ENCODE measurements at places on chromosomes 2 and 18. TPM values are rescaled to one million over a fixed set of nuclear protein-coding genes. Genes with fewer than 3 reads are reported as not detected.

Gene IL1R2
- total RNA-seq: not detected

Gene ATP8B1
- total RNA-seq: not detected

Gene CPO
- total RNA-seq: not detected

Gene RAX
- not detected for total RNA-seq

Gene TFCP2L1
- total RNA-seq: not detected

Gene SCG2
- not detected for total RNA-seq

Gene LMAN2L
- 6.3 TPM for total RNA-seq

Gene CLEC4F
- total RNA-seq: not detected

DNA sequence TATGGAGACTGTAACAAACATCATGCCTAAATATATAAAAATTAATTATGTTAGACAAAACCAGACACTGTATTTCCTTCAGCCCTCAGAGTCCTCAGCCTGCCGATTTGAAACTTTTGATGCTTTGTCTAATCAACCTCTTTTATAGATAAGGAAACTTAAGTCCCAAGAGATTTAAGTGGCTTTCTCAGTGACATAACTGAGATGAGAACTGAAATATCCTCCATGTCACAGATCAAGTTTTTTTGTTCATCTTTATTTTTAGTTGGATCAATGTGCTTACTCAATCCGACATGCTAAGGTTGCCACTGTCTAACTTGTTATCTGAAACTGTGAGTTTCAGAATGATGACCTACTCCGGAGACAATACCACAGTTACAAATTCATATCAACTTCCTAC lies 72.3 kb downstream of the BARD1 start:
- H3K27me3 ChIP-seq: no peaks in the 10 kb centered on the region
- no peak overlapping the region for H3K4me3 ChIP-seq
- no peaks in the 10 kb centered on the region for H3K4me1 ChIP-seq

DNA sequence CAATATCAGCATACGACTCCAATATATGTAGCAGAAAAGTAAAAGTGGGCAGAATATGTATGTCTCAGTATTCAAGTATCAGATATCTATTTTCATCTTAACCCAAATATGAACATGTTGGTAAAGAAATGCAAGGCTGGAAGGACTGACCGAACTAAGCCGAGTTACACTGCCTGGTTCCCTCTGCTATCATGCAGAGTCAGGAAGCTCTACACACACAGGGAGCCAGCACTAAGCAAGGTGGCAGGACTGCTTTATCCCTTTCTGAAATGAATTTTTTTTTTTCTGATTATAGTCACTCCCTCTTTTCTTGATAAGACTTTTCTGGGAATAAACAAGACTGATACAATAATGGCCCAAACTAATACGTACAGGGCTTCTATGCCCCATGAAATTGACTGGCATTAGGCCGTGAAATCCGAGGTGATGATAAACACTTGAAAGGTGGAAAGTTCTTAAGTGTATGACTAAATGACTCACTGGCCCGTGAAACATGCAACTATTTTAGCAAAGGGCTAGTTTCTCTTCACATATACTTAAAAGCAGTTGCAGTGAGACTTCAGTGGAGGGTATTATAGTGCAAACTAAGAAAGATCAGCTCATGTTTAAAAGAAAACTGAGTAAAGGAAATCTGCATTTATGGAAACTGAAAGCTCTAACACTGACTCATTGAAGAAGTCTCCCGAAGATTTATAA lies 14.9 kb downstream of the DPP4 start:
- H3K27me3 ChIP-seq: no peaks in the 10 kb centered on the region
- no peak overlapping the region for H3K4me3 ChIP-seq
- no peak overlapping the region for H3K27ac ChIP-seq
- no peaks in the 10 kb centered on the region for H3K36me3 ChIP-seq
- H3K4me1 ChIP-seq: no peaks in the 10 kb centered on the region

GRCh38 chr2:240429872-240430491 lies 5.5 kb upstream of the GPC1 start:
- no peaks in the 10 kb centered on the region for H3K27me3 ChIP-seq
- peaks cover 35% of the 10 kb centered on the region for H3K4me1 ChIP-seq
- H3K4me3 ChIP-seq: no peak overlapping the region
- no peak overlapping the region for H3K27ac ChIP-seq
- no peaks in the 10 kb centered on the region for H3K36me3 ChIP-seq
- DNase-seq: no peak

DNA sequence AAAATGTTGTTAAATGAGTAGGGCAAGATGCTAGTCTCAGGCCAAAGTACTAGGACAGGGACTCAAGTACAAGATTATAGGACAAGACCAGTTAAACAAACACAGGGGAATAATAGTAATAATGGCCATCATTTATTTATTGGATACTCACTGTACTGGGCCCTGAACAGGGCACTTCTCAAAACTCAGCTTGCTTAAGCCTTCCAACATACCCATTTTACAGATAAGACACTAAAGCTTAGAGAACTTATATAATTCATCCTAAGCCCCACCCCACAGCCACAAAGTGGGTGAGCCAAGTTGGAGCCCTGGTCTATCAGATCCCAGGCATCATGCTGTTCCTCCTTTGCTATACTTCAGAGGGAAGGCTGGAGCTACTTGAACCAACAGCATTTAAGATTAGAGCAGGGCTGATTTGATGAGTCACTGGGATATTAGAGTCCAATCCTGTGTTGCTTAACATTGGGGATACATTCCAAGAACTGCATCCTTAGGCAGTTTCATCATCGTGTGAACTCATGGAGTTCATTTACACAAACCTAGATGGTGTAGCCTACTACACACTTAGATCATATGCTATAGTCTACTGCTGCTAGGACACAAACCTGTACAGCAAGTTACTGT lies 153.6 kb downstream of the MTCL1 start:
- 0 out of 2 replicates have a peak, but pooled peaks cover 3% of the 10 kb centered on the region for H3K27me3 ChIP-seq
- no peaks in the 10 kb centered on the region for H3K4me1 ChIP-seq
- H3K27ac ChIP-seq: no peak overlapping the region
- no peak overlapping the region for H3K4me3 ChIP-seq

- H3K27me3 ChIP-seq: no peaks in the 10 kb centered on the region
- H3K4me3 ChIP-seq: no peak overlapping the region
- no peak for DNase-seq
- H3K4me1 ChIP-seq: no peaks in the 10 kb centered on the region
Measured at GRCh38 chr18:10113121-10114022, 199.6 kb downstream of the VAPA start.

GRCh38 chr2:20990442-20991430 lies 53.1 kb downstream of the APOB start:
- H3K36me3 ChIP-seq: no peaks in the 10 kb centered on the region
- no peak for DNase-seq
- no peak overlapping the region for H3K4me3 ChIP-seq
- no peak overlapping the region for H3K27ac ChIP-seq
- H3K4me1 ChIP-seq: no peaks in the 10 kb centered on the region
- no peaks in the 10 kb centered on the region for H3K27me3 ChIP-seq

DNA sequence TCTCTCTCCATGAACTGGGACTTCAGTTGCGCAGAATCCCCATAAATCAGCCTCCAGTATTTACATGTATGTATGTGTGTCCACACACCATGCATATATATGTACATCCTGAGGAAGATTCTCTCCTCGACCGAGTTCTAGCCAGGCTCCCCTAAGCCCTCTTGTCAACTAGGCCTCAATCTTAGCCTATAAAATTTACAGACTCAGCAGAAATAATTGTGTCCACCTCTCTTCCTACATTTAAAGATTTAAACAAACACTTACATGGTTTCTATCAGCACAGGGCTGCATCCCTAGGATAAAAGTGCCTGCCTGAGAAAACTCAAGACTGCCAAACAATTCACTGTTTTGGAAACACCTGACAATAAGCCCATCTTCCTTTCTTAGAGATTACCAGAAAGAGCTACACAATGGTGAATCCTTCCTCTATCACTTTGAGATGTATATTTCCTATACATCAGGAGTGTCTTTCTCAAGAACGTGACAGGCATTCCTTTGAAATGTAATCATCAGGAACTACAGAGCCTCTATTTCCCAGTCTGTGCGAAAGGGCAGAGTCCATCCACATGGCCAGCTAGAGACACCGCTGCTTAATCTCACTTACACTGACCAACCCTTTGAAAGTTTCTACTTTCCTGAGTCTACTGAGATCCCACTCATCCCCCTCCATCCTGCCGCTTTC lies 39.5 kb downstream of the ZNF519 start:
- no peak overlapping the region for H3K4me3 ChIP-seq
- H3K36me3 ChIP-seq: no peaks in the 10 kb centered on the region
- H3K27me3 ChIP-seq: no peaks in the 10 kb centered on the region

- DNase-seq: no peak
- no peak overlapping the region for H3K4me3 ChIP-seq
- no peaks in the 10 kb centered on the region for H3K36me3 ChIP-seq
- peaks cover 17% of the 10 kb centered on the region for H3K4me1 ChIP-seq
- H3K27me3 ChIP-seq: no peaks in the 10 kb centered on the region
Measured at GRCh38 chr18:48842259-48843061, 108.3 kb downstream of the SMAD7 start.

GRCh38 chr18:23274638-23275482 lies 139.6 kb downstream of the CABLES1 start:
- H3K27me3 ChIP-seq: no peaks in the 10 kb centered on the region
- DNase-seq: no peak
- H3K27ac ChIP-seq: no peak overlapping the region
- H3K4me3 ChIP-seq: no peak overlapping the region
- H3K36me3 ChIP-seq: no peaks in the 10 kb centered on the region
- H3K4me1 ChIP-seq: peaks cover 6% of the 10 kb centered on the region

- no peaks in the 10 kb centered on the region for H3K27me3 ChIP-seq
- no peak overlapping the region for H3K4me3 ChIP-seq
Measured at GRCh38 chr2:10646153-10646552, 43.6 kb downstream of the NOL10 start.

- H3K4me1 ChIP-seq: peaks cover 9% of the 10 kb centered on the region
- H3K36me3 ChIP-seq: no peaks in the 10 kb centered on the region
- DNase-seq: no peak
- no peaks in the 10 kb centered on the region for H3K27me3 ChIP-seq
- H3K27ac ChIP-seq: no peak overlapping the region
- H3K4me3 ChIP-seq: no peak overlapping the region
Measured at GRCh38 chr2:100197631-100198153, 55.3 kb upstream of the AFF3 start.

DNA sequence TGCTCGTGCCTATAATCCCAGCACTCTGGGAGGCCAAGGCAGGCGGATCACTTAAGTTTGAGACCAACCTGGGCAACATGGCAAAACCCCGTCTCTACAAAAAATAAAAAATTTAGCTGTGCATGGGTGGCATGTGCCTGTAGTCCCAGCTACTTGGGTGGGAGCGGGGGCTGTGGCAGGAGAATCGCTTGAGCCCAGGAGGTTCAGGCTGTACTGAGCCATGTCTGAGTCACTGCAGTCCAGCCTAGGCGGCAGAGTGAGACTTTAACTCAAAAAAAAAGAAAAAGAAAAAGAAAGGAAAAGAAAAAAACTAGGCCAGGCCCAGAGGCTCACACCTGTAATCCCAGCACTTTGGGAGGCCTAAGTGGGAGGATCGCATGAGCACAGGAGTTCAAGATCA lies 30.8 kb downstream of the TWSG1 start:
- peaks cover 11% of the 10 kb centered on the region for H3K4me1 ChIP-seq
- H3K36me3 ChIP-seq: peaks cover 15% of the 10 kb centered on the region
- no peak overlapping the region for H3K4me3 ChIP-seq
- DNase-seq: no peak

GRCh38 chr2:98091738-98092137 lies 4.8 kb downstream of the VWA3B start:
- no peaks in the 10 kb centered on the region for H3K27me3 ChIP-seq
- no peak for DNase-seq
- no peak overlapping the region for H3K4me3 ChIP-seq
- no peaks in the 10 kb centered on the region for H3K36me3 ChIP-seq

- no peak overlapping the region for H3K4me3 ChIP-seq
- H3K36me3 ChIP-seq: no peaks in the 10 kb centered on the region
- no peaks in the 10 kb centered on the region for H3K4me1 ChIP-seq
- H3K27ac ChIP-seq: no peak overlapping the region
Measured at GRCh38 chr2:40352041-40352702, 99.7 kb downstream of the SLC8A1 start.

DNA sequence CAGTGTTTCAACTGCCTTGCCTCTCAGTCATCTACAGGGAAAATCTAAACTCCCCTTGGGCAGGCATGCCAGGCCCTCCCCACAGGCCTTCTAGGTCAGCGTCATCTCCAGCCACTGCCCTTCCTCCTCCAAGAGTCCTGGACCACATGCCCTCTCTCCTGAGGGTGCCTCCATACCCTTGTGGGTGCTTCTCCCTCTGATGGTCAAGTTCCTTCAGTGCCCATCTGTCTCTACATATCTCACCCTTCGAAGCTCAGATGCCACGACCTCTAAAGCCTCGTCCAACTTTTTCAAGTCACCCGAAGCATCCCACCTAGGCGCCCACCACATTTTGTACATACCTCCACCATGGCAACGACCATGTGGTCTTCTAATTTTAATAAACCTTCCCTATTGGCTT lies 22.6 kb upstream of the TMEM247 start:
- no peak overlapping the region for H3K4me3 ChIP-seq
- H3K4me1 ChIP-seq: peaks cover 4% of the 10 kb centered on the region
- H3K27ac ChIP-seq: no peak overlapping the region
- H3K27me3 ChIP-seq: no peaks in the 10 kb centered on the region
- no peak for DNase-seq

GRCh38 chr2:119427756-119428155 lies 3.9 kb upstream of the TMEM37 start:
- no peak overlapping the region for H3K27ac ChIP-seq
- H3K27me3 ChIP-seq: no peaks in the 10 kb centered on the region
- H3K4me3 ChIP-seq: no peak overlapping the region
- H3K4me1 ChIP-seq: peaks cover 34% of the 10 kb centered on the region
- no peaks in the 10 kb centered on the region for H3K36me3 ChIP-seq
- no peak for DNase-seq

GRCh38 chr2:208531361-208531760 lies 124.8 kb downstream of the PTH2R start:
- no peaks in the 10 kb centered on the region for H3K27me3 ChIP-seq
- H3K4me1 ChIP-seq: no peaks in the 10 kb centered on the region
- no peak for DNase-seq
- H3K4me3 ChIP-seq: no peak overlapping the region

- H3K27ac ChIP-seq: no peak overlapping the region
- H3K27me3 ChIP-seq: no peaks in the 10 kb centered on the region
- H3K4me1 ChIP-seq: no peaks in the 10 kb centered on the region
- no peak for DNase-seq
Measured at GRCh38 chr2:19425419-19425818, 67.0 kb upstream of the OSR1 start.

DNA sequence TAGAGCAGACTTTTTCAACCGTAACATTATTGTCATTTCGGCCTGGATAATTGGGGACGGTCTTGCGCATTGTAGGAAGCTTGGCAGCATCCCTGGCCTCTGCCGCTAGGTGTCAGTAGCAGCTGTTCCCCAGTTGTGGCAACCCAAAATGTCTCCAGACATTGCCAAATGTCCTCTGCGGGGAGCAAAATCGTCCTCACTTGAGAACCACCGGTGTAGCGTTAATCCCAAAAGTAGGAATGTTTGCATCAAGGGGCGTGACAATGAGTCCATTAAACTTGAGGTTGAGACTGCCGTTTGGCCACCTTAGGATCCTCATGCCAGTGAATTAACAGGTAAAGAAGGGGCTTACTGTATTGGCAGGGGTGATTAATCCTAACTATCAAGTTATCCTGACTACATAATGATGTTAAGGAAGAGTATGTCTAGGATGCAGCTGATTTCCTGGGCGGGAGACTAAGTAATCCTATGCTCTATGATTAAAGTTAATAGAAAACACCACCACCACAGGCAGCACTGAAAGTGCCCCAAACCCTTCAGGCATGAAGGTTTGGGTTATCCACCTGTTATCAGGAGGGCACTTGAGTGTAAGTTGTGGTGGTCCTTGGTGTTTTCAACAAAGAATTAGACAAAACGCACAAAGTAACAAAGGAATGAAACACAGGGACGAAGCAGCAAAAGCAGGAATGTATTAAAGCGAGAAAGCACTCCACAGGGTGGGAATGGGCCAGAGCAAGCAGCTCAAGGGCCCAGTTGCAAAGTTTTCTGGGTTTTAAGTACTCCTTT lies 4.9 kb upstream of the ZC3H8 start:
- peak; percentile 88 for DNase-seq
- 0 out of 2 replicates have a peak overlapping the region, but pooled peaks have one; percentile 15 for H3K4me3 ChIP-seq
- no peaks in the 10 kb centered on the region for H3K27me3 ChIP-seq
